Activated CD4-positive, alpha-beta T cell treated with anti-CD3 and anti-CD28 coated beads, Interleukin-2, amount 50 U/mL, for 16 hours (primary cell): ENCODE measurements at places on chromosomes 2 and 18.

DNA sequence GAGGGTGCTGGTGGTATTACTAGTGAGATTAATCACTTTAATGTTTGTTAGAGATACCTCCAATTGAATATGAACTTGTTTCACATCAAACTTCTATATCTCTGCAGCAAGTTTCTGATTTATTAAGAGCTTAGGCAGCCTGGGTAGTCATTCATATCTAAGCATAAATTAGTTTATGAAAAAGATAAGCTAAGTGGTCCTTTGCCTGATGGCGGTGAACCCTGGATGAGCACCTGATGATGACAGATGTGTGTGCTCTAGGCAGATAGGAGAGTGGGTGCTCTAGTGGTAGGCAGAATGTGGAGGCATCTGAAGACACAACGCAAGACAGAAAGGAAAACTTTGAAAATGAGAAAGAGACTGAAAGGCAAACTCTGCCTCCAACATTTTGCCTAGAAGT, 5.0 kb downstream of the FKBP7 start:
- DNase-seq, result no peak

GRCh38 chr2:26609205-26609631, 31.9 kb downstream of the CIB4 start:
- DNase-seq, result no peak

GRCh38 chr2:45942237-45942738, 290.8 kb downstream of the PRKCE start:
- DNase-seq, result no peak

GRCh38 chr18:80231616-80232015, 15.7 kb downstream of the PARD6G start:
- no peak for DNase-seq

GRCh38 chr2:188303363-188304031, 11.8 kb downstream of the GULP1 start:
- DNase-seq, result no peak

- DNase-seq, result no peak
Observed at GRCh38 chr18:8948471-8949149, 153.9 kb upstream of the NDUFV2 start.

DNA sequence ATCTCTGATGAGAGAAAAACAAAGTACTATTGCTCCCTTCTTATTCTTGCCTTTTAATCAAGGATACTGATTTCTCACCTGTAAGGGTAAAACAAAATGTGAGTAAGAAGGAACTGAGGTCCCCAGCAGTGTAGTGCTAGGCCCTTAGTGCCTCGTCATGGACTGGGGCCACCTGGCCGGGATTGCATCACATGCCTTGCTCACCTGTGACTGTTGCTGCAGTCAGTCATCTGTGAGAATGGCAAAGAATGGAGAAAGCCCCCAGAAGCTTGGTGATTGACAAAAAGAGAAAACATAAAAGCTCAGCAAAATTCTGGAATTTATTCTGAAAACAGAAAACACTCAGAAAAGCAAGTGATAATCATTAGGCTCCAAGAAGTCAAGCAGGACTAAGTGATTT, 63.4 kb downstream of the SPATS2L start:
- no peak for DNase-seq

DNA sequence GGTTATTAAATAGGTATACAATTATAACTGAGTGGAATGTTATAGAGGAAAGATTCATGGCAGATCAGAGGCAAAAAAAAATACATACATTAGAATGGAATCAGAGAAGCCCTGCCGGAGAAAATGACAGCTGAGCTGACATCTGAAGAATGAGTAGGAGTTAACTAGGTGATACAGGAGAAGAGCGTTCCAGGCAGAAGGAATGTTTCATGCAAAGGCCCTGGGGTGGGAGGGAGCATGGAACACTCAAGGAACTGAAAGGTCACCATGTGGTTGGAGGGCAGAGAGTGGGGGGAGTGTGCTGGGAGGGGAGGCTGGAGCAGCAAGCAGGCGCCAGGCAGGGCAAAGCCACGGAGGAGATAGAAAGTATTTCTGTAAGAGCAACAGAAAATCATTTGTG, 31.6 kb upstream of the CDK5R2 start:
- no peak for DNase-seq

DNA sequence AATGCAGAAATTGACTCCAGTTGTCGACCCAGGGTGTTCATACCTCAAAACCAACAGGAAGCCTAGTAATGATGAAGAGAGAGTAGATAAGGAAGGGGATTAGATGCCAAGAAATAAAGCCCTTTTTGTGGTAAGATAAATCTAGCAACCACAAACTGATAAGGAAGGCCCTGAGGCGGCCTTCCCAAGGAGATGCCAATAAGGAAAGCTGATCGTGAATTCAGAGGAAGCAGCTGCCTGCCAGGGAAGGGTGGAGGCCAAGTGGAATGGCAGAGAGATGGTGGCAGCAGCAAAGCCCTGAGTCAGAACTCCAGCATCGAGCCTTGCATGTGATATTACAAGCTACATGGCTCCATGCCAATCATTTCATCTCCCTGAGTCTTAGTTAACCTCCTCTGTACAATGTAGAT, 126.3 kb downstream of the IRS1 start:
- DNase-seq, result no peak

DNA sequence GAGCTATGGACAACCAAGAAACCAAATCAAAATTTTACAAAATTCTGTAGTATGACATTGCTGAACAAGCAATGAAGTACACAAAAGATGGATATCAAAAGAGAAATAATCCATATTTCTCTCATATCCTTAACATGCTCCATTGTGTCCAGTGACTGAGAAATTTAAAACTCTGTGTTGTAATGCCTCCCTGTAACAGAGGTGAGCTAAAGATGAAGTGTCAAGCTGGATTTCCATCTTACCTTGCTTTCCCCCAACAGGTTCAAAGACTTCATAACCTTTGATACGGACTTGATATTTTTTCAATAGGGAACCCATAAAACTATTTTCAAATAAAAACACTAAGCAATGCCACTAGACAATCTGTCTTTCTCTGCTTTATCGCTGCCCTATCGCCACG, 95.7 kb upstream of the SERTAD2 start:
- no peak for DNase-seq

GRCh38 chr2:168208652-168209051, 38.7 kb downstream of the STK39 start:
- DNase-seq, result peak; percentile 36
